GM12864 (cell line): ENCODE measurements at places on chromosomes 1 and 21.

- DNase-seq: no peak
Observed at GRCh38 chr1:56263908-56264307, 315.5 kb downstream of the PLPP3 start.

GRCh38 chr1:55316947-55317662 is 101.9 kb upstream of the USP24 start:
- DNase-seq: no peak

DNA sequence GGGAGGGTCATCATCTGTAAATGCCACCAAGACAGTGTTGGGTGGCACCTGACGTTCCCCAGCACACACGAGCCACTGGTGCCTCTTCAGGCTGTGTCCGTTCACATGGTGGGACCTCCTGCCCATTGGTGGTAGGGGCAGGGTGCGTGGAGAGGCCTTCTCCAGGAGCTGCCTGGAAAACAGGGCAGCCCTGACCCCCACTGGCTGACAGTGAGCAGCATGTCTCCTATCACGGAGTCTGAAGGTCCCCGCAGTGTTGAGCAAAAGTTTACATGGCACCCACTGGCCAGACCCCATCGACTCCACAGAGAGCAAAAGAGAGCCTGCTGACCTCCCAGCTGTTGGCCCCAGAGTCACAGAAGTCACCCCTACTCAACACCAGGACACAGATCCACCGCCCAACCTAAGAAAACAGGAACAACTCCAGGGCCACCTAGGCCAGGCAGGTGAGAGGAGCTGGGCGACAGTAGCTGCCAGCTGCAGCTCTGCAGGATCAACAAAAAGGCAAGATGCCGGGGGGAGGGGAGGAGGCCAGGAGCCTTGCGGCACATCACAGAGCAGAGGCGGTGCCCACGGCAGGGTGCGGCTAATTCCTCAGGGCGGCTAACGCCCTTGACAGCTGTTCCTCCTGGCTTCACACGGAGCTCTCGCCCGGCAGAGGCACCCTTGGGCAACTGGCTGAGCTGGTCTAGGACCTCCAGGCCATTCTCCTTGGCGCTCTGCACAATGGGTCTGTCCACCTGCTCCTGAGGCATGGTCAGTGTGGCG is 14.4 kb upstream of the IFI6 start:
- no peak for DNase-seq

DNA sequence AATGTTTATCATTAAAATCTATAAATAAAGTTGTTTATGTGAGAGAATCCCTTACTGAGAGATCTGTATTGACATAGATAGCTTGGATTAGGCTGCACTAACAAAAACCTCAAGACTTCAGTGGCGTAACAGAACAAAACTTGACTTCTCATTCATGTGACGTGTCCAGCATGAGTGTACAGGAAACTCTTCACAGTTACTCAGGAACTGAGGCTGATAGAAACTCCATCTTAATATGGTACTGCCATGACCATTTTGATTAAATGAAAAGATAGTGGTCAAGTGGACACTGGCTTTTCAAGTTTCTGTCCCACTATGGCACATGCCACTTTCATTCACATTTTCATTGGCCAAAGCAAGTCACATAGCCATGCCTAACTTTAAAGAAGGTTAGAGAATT is 3.7 kb downstream of the ST3GAL3 start:
- no peak for DNase-seq

GRCh38 chr1:156768610-156769295 is 1.4 kb downstream of the PRCC start:
- DNase-seq: no peak

GRCh38 chr1:229342656-229343569 is at the start of gene CCSAP:
Gene CCSAP (minus strand): TSS chr1:229343047. CDS start chr1:229342465, 582 bp downstream.
- DNase-seq: no peak

GRCh38 chr1:27752360-27752759 is 20.7 kb upstream of the STX12 start:
- DNase-seq: no peak

DNA sequence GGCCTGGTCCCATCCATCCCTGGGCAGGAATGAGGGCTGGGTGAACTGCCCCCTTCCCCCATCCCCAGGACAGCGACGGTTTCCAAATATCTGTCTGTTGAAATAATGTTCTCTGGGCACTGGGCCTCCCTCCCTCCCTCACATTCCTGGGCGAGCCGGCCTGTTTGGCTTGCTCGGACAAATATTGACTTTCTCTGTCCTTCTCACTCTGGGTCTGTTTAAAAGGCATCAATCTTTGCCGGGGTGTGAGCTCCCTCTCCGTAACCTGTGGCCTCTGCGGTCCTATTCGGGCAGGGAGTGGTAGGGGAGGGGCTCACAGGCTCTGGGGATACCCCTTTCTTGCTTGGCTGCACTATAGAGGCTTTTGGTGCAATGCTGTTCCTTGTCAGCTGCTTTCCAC is 40.2 kb downstream of the FOXD2 start:
- no peak for DNase-seq

DNA sequence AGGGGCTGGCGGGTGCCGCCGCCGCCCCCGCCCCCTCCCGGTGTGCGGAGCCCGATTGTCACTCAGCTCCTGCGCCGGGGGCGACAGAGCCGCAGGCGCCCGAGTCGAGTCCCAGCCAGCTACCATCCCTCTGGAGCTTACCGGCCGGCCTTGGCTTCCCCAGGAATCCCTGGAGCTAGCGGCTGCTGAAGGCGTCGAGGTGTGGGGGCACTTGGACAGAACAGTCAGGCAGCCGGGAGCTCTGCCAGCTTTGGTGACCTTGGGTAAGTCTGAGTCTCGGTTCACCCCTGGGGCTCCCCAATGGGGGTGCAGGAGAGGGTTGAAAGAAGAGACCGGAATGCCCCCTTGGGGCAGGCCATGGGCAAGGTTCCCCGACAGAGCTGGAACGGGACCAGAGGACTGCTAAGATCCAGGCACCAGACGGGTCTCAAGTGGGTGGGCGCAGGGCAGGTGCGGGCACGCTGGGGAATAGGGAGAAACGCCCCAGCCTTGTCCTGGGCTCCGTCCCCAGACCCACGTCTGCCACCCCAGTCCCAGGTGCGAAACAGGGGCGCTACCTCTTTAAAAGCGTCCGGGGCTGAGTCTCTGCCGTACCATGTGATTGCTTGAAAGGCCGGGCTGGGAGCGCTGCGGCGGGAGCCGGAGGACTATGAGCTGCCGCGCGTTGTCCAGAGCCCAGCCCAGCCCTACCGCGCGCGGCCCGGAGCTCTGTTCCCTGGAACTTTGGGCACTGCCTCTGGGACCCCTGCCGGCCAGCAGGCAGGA is at the start of gene ADORA1:
Gene ADORA1, plus strand, starts transcription at position 61 of the 765 bp plus-strand sequence. CDS start 1,116 bp downstream, outside the sequence.
- DNase-seq: no peak
